A549 treated with Mapracorat at 1 μM for 4 hours (cell line): ENCODE measurements at places on chromosomes 4 and X. TPM values are rescaled to one million over a fixed set of nuclear protein-coding genes. Genes with fewer than 3 reads are reported as not detected.

AKAP14 gene
- total RNA-seq: not detected in 5 replicates

SPIN4 gene
- total RNA-seq: 3.7 to 6.0 TPM (median 4.9 TPM) in 5 replicates

ADGRG2 gene
- 8.7 to 11.1 TPM (median 10.5 TPM) in 5 replicates for total RNA-seq

PRKG2 gene
- total RNA-seq: 0.65 to 1.0 TPM (median 0.75 TPM) in 5 replicates

TKTL1 gene
- 0.10 to 0.34 TPM in 2 of 5 replicates, not detected in the others for total RNA-seq

TAF7L gene
- total RNA-seq: 0.05 to 0.20 TPM (median 0.13 TPM) in 5 replicates

ASB5 gene
- total RNA-seq: 0.13 to 0.23 TPM in 2 of 5 replicates, not detected in the others

SPANXC gene
- total RNA-seq: 1.3 TPM in 1 of 5 replicates, not detected in the others

TMPRSS11F gene
- not detected in 5 replicates for total RNA-seq

SPP1 gene
- total RNA-seq: 148 to 200 TPM (median 167 TPM) in 5 replicates

ATP1B4 gene
- 0.04 TPM in 2 of 5 replicates, not detected in the others for total RNA-seq

ABLIM2 gene
- 4.4 to 9.4 TPM (median 6.4 TPM) in 5 replicates for total RNA-seq

ETNPPL gene
- total RNA-seq: not detected in 5 replicates

ADAM29 gene
- total RNA-seq: not detected in 5 replicates

SMARCA5 gene
- 16.8 to 22.5 TPM (median 19.7 TPM) in 5 replicates for total RNA-seq

NMU gene
- total RNA-seq: 0.39 to 0.65 TPM (median 0.51 TPM) in 5 replicates

FAM47A gene
- not detected in 5 replicates for total RNA-seq

ADRA2C gene
- 6.1 to 12.2 TPM (median 11.8 TPM) in 5 replicates for total RNA-seq

TCEAL9 gene
- 87.7 to 170 TPM (median 90.7 TPM) in 5 replicates for total RNA-seq

SLC2A9 gene
- 0.61 to 0.86 TPM (median 0.62 TPM) in 5 replicates for total RNA-seq

APLN gene
- total RNA-seq: 0.76 to 1.1 TPM (median 0.88 TPM) in 5 replicates

IDUA gene
- 6.2 to 15.1 TPM (median 13.4 TPM) in 5 replicates for total RNA-seq

NUDT11 gene
- 2.2 to 3.5 TPM (median 2.6 TPM) in 5 replicates for total RNA-seq

GYPA gene
- not detected in 5 replicates for total RNA-seq

GNRHR gene
- total RNA-seq: not detected in 5 replicates

MAGEB6 gene
- total RNA-seq: 0.08 TPM in 1 of 5 replicates, not detected in the others

TCEAL5 gene
- total RNA-seq: not detected in 5 replicates

HTR2C gene
- not detected in 5 replicates for total RNA-seq

SPANXB1 gene
- total RNA-seq: 1.3 to 3.9 TPM (median 2.5 TPM) in 5 replicates

SSX4 gene
- not detected in 5 replicates for total RNA-seq

CT45A2 gene
- total RNA-seq: not detected in 5 replicates

NXF2B gene
- total RNA-seq: not detected in 5 replicates

SEPSECS gene
- total RNA-seq: 1.9 to 3.1 TPM (median 2.9 TPM) in 5 replicates

TMEM271 gene
- not detected in 5 replicates for total RNA-seq

SORCS2 gene
- total RNA-seq: 3.4 to 6.4 TPM (median 4.8 TPM) in 5 replicates

RTL3 gene
- 0.06 to 0.28 TPM (median 0.07 TPM) in 4 of 5 replicates, not detected in the other for total RNA-seq

MXRA5 gene
- total RNA-seq: not detected in 5 replicates

PDLIM3 gene
- 0.07 to 0.42 TPM (median 0.22 TPM) in 4 of 5 replicates, not detected in the other for total RNA-seq

RS1 gene
- total RNA-seq: not detected in 5 replicates

TACR3 gene
- total RNA-seq: not detected in 5 replicates

AMMECR1 gene
- 5.9 to 7.2 TPM (median 6.2 TPM) in 5 replicates for total RNA-seq

RAP1GDS1 gene
- 21.8 to 27.2 TPM (median 23.6 TPM) in 5 replicates for total RNA-seq

S100P gene
- total RNA-seq: 54.2 to 116 TPM (median 104 TPM) in 5 replicates

CT47C1 gene
- not detected in 5 replicates for total RNA-seq

TIGD4 gene
- 0.15 to 0.23 TPM (median 0.20 TPM) in 4 of 5 replicates, not detected in the other for total RNA-seq

NAP1L3 gene
- total RNA-seq: 0.26 to 0.64 TPM (median 0.31 TPM) in 5 replicates

PDE6B gene
- 0.22 TPM in 1 of 5 replicates, not detected in the others for total RNA-seq
